Stimulated activated CD8-positive, alpha-beta memory T cell treated with anti-CD3 and anti-CD28 coated beads, Interleukin-2, amount 100 ng/mL, for 1 hour (primary cell): ENCODE measurements at places on chromosomes 5 and 9.

- no peak for DNase-seq
Measured at GRCh38 chr9:90741036-90741435, 60.6 kb upstream of the SYK start.

GRCh38 chr5:108615216-108615615 lies 132.5 kb upstream of the FER start:
- no peak for DNase-seq

DNA sequence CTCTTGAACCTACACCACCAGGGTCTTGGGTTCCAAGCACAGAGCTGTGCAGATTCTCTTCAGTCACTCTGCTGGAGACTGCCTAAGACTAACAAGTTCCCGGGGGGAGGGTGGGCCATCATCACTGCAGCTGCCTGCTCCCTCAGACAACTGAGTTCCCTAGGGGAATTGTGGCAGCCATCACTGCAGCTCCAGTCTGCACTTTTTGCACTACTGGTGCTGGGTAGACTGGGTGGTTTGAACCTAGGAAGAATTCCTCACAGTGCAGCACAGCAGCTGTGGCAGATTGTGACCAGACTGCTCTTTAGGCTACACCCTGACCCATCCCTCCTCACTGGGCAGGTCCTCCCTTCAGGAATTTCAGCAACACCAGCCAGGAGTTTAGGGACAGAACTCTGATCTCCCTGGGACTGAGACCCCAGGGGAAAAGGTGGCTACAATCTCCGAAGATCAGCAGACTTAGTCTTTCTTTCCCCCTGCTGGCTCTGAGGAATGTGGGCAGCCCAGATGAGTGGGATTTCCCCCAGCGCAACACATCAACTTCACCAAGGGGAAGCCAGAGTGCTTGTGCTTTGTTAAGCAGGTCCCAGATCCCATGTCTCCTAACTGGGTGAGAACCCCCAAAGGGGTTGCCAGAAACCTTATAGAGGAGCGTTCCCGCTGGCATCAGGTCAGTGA lies 30.9 kb upstream of the RGMB start:
- no peak for DNase-seq

DNA sequence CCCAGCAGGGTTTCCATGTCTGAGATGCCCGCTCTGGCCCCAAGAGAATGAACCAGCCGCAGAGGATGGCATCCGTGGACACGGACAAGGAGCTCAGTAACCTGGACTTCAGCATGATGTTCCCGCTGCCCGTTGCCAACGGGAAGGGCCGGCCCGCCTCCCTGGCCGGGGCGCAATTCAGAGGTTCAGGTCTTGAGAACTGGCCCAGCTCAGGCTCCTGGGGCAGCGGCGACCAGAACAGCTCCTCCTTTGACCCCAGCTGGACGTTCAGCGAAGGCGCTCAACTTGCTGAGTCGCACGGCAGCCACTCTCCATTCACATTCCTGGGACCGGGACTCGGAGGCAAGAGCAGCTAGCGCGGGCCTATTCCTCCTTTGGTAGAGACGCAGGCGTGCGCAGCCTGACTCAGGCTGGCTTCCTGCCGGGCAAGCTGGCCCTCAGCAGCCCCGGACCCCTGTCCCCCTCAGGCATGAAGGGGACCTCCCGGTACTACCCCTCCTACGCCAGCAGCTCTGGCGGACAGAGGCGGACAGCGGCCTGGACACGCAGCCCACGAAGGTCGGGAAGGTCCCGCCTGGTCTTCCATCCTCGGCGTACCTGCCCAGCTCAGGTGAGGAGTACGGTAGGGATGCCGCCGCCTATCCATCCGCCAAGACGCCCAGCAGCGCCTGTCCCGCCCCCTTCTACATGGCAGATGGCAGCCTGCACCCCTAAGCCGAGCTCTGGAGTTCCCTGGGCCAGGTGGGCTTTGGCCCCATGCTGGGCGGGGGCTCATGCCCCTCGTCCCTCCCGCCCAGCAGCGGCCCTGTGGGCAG lies 74.4 kb downstream of the INSL6 start:
- no peak for DNase-seq

GRCh38 chr5:159978358-159978757 lies 30.6 kb upstream of the TTC1 start:
- no peak for DNase-seq

GRCh38 chr5:87770601-87771121 lies 357.9 kb upstream of the CCNH start:
- DNase-seq, result no peak
